Thoracic aorta (tissue), 2 donors: ENCODE measurements at places on chromosomes 3 and 15. TPM values are rescaled to one million over a fixed set of nuclear protein-coding genes. Genes with fewer than 3 reads are reported as not detected.

DNA sequence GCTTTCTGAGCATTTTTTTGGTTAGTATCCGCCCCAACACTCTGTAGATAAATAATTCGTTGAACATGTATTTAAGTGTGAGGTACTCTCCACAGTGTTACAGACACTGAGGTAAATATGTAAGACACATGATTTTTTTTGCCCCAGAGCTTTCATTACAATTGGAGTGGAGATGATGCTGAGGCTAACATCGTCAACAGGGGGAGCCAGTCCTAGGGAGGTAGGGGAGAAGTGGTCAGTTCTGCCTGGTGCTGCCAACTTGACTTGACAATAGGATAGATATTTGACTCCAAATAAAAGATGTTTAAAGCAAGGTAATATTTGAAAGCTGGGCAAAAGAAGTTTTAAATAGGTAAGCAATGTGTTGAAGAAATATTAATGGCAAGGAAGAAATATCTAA is 295.7 kb downstream of the UNC13C start:
- H3K27ac ChIP-seq, result no peak overlapping the region
- H3K27me3 ChIP-seq, result no peaks in the 10 kb centered on the region
- no peak overlapping the region for H3K4me3 ChIP-seq
- no peak for DNase-seq

CLRN1 gene
- not detected for total RNA-seq

- no peak for DNase-seq
- H3K27ac ChIP-seq, result no peak overlapping the region
- no peaks in the 10 kb centered on the region for H3K27me3 ChIP-seq
Measured at GRCh38 chr3:151430821-151431484, 29.9 kb downstream of the IGSF10 start.

GRCh38 chr3:112327371-112327951 is 5.5 kb upstream of the CD200 start:
- H3K4me3 ChIP-seq, result no peak overlapping the region
- no peaks in the 10 kb centered on the region for H3K4me1 ChIP-seq
- H3K27ac ChIP-seq, result no peak overlapping the region
- H3K27me3 ChIP-seq, result no peaks in the 10 kb centered on the region
- no peak for DNase-seq

NR1I2 gene
- total RNA-seq, result not detected

IL17RE gene
- 5.7 TPM for total RNA-seq

DNA sequence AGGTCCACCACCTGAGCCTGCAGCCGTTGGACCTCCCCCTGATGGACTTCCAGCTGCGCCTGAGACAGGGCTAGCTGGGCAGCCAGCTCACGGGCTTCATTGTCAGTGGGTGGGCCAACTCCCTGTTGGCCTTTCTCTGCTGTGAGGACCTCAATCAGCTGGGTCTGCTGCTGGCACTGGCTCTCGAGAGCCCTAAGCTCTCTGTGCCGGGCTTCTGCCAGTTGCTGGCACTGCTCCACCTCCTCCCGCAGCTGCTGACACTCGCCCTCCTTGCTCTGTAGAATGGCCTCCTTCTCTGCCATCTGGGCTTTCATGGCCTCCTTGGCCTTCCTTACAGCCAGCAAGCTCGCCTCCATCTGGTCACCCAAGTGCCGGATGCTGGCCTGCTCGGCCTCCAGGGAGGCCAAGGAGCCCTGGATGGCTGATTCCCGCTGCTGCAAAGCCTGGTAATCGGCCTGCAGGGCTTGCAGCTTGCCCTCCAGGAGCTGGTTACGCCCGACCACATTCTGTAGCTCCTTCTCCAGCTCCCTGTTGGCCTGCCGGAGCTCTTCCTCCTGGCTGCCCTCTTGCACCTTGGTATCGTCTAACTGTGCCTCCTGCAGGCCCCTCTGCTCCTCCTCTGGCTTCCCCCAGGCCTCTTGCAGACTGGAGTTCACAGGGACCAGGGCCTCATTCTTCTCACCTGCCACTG is 23.8 kb downstream of the CXCR6 start:
- no peak overlapping the region for H3K4me3 ChIP-seq
- peak overlapping the region; percentile 14 for H3K27ac ChIP-seq
- H3K27me3 ChIP-seq, result no peaks in the 10 kb centered on the region
- DNase-seq, result no peak

DNA sequence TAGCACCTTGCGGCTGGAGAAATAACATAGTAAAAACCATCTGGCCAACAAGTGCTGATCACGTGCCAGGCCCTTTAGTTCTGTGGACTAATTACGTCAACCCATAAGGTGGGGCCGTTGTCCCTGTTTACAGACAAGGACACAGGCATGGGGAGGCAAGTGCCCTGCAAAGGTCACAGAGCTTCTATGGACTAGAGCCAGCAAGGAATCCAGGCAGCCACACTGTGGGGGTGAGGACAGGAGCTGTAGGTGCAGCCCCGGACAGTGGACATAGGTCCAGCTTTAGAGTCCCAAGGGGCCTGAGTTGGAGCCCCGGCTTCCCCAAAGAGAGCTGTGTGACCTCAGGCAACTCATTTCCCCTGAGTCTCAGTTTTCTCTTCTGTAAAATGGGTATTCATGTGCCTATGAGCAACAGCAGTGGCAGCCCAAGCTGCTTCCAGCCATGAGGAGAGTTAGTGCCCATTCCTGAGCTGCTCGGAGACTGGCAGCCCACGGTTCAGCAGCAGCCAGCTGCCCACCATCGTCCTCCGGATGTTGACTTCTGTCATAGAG is 13.9 kb downstream of the CHST13 start:
- no peak overlapping the region for H3K4me3 ChIP-seq
- H3K36me3 ChIP-seq, result no peaks in the 10 kb centered on the region
- H3K27me3 ChIP-seq, result no peaks in the 10 kb centered on the region
- no peak for DNase-seq

- H3K36me3 ChIP-seq, result no peaks in the 10 kb centered on the region
- H3K27ac ChIP-seq, result no peak overlapping the region
- peak overlapping the region; percentile 81 for H3K4me3 ChIP-seq
- H3K4me1 ChIP-seq, result peaks cover 4% of the 10 kb centered on the region
Measured at GRCh38 chr3:141311170-141311495, 57.2 kb upstream of the ZBTB38 start.

GRCh38 chr3:26963361-26963743 is 340.8 kb downstream of the LRRC3B start:
- H3K27me3 ChIP-seq, result no peaks in the 10 kb centered on the region
- no peak overlapping the region for H3K27ac ChIP-seq
- no peak for DNase-seq

GRCh38 chr15:74775132-74775562 is 6.7 kb upstream of the CSK start:
- DNase-seq, result no peak
- no peaks in the 10 kb centered on the region for H3K36me3 ChIP-seq
- H3K4me1 ChIP-seq, result peaks cover 8% of the 10 kb centered on the region
- no peak overlapping the region for H3K4me3 ChIP-seq

DPPA4 gene
- not detected for total RNA-seq

DNA sequence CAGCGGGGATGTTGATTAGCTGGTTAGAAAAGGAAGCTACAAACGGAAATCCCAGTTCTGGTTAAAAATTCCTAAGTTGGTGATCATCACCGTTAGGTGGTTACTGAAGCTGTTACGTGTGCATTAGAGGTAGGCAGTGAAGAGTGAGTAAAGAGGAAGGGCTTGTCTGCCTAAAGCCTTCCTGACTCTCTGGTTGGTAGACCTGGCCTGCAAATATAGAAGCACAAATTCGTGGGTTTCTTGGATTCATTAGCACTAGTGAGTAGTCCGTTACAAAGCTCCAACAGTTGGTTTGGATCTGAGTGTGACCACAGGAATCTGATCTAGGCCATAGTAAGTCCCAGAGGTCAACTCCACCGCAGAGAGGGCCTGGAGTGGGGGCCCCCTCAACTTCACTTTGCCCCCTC is 174.0 kb upstream of the TP63 start:
- H3K4me3 ChIP-seq, result no peak overlapping the region
- DNase-seq, result no peak
- H3K27me3 ChIP-seq, result no peaks in the 10 kb centered on the region
- H3K4me1 ChIP-seq, result peaks cover 3% of the 10 kb centered on the region

DNA sequence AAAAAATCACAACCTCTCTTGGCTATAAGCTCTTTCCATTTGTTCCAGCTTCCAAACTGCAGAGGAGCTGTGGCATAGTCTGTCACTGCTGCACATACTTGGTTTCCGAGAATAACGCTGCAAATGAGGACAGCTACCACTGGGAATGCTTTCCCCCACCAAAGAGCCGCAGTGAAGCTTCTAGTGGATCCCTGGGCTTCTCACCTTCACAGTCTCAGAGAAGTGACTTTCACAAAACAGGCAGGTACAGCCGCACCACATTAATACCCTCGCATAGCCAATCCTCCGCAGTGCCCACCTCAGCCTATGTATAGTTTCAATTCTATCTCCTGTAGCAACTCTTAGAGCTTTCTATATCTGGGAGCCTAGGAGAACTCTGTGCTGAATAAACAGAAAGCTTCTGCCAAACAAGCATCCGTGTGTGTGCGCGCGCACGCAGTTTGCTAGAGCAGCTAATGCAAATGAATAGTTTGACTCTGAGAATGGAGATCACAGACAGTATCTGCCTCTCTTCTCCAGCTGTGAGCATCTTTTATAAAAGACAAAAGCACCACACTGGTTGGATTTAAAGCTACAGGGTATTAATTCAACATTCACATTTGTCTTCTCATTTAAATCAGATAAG is 81.9 kb upstream of the PLXND1 start:
- H3K27ac ChIP-seq, result no peak overlapping the region
- H3K4me3 ChIP-seq, result peak overlapping the region; percentile 56
- DNase-seq, result peak; percentile 15
- no peaks in the 10 kb centered on the region for H3K4me1 ChIP-seq
- H3K36me3 ChIP-seq, result no peaks in the 10 kb centered on the region
- H3K27me3 ChIP-seq, result no peaks in the 10 kb centered on the region

DNA sequence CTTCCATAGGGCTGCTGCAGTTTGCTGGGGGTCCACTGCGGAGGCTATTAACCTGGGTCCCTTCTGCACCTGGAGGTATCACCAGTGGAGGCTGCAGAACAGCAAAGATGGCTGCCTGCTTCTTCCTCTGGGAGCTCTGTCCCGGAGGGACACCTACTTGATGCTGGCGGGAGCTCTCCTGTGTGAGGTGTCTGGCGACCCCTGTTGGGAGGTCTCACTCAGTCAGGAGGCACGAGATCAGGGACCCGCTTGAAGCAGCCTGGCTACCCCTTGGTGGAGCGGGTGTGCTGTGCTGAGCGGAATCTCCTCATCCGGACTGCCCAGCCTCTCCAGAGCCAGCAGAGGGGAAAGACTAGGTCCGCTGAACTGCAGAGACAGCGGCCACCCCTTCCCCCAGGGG is 56.0 kb upstream of the CTXND1 start:
- no peaks in the 10 kb centered on the region for H3K4me1 ChIP-seq
- H3K36me3 ChIP-seq, result no peaks in the 10 kb centered on the region
- H3K27ac ChIP-seq, result no peak overlapping the region
- H3K4me3 ChIP-seq, result no peak overlapping the region
- H3K27me3 ChIP-seq, result no peaks in the 10 kb centered on the region
- DNase-seq, result no peak

DNA sequence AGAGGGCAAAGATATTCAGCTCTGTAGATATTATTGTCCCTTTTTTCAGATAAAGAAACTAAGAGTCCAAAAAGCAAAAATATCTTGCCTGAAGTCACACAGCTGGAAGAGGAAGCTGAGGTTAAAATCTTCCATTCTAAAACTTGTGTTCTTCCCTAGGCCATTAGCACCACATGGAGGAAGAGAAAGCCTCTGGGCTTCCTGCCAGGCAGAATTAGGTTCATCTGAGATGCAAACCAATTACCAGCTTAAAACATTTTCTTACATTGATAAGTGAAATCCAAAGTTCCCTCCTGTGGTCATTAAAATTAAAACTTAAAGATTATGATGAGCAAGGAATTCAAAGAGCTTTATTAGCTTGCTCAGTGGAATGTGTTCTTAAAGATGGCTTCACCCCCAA is 235.3 kb upstream of the SETMAR start:
- no peaks in the 10 kb centered on the region for H3K36me3 ChIP-seq
- H3K4me1 ChIP-seq, result no peaks in the 10 kb centered on the region
- H3K4me3 ChIP-seq, result no peak overlapping the region
- no peaks in the 10 kb centered on the region for H3K27me3 ChIP-seq

TAGLN3 gene
- not detected for total RNA-seq

C3orf33 gene
- 1.5 TPM for total RNA-seq

DNA sequence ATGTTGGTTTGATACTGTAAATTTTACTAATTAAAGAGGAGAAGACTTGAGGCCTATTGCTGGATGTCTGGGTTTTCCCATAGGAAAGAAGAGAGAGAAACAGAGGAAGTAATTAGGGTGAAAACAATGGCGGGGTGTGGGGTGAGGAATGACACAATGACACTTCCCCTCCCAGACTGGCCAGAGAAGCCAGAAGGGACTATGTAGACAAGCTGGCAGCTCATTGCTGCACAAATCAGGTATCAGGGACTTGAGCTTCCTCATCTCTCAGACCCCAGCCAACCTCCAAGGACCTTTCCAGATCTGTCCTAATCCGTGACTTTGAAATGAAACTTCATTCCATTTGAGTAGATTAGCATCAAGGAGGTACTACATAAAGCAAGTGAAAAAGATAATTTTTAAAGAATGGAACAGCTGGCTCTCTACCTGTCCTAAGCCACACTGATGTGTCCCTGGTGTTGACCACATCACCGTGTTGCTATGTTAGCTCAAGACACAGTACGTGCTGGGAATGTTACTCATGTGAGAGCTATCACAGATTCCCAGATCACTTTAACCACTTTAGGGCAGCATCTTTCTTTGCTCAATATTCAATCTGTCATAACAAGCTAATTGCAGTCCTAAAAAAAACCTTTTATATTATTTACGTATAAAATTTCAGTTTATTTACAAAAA is 22.2 kb downstream of the TMEM212 start:
- H3K27ac ChIP-seq, result no peak overlapping the region
- DNase-seq, result no peak
- no peaks in the 10 kb centered on the region for H3K36me3 ChIP-seq
- no peaks in the 10 kb centered on the region for H3K27me3 ChIP-seq

GRCh38 chr3:48422681-48423080 is 7.2 kb downstream of the PLXNB1 start:
- H3K36me3 ChIP-seq, result peaks cover 42% of the 10 kb centered on the region
- no peak overlapping the region for H3K27ac ChIP-seq
- DNase-seq, result no peak
- no peaks in the 10 kb centered on the region for H3K27me3 ChIP-seq
- H3K4me1 ChIP-seq, result peaks cover 62% of the 10 kb centered on the region
- no peak overlapping the region for H3K4me3 ChIP-seq

DNA sequence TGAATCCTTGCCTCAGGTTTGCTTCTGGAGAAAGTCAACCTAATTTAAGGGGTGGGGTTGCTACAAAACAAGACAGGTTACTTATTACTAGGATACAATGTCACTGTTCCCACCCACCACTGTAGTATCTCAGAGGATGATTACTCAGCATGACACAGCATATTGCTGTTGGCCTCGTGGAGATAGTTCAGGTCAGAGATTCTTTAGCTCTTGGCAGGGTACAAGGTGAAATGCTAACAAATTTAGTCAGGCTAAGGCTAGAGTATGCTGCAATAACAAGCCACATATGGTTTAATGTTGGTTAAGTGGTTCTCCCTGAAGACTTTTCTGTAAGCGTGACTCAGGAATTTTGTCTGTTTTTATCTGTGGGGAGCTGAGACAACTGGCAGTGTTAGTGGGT is 161.8 kb downstream of the EDEM1 start:
- no peaks in the 10 kb centered on the region for H3K27me3 ChIP-seq
- no peak for DNase-seq
- no peak overlapping the region for H3K27ac ChIP-seq
- H3K4me1 ChIP-seq, result no peaks in the 10 kb centered on the region
- no peaks in the 10 kb centered on the region for H3K36me3 ChIP-seq
